ENCODE measurements at places on chromosomes 2 and 18.
A peak's percentile ranks its signal among the peaks of the same experiment; 100 is the strongest.

DNA sequence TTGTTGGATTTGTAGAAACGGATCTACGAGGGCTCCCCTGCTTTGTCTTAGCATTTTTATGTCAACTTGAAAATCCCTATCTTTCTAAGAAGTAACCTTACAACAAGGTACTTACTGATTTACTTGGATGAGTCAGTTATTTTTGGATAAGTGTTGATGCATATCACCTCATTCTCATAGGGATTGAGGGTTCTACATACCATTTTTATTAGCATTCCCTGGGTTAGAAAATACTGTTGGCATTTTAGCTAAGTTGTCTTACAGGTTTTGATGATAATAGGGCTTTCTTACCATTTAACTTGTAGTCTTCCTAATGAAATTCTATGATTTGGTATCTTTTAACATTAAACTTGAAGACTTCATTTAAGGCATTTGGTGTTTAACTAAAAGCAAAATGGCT is 125.2 kb downstream of the UBE2E3 start:
- ATAC-seq: no peak

DNA sequence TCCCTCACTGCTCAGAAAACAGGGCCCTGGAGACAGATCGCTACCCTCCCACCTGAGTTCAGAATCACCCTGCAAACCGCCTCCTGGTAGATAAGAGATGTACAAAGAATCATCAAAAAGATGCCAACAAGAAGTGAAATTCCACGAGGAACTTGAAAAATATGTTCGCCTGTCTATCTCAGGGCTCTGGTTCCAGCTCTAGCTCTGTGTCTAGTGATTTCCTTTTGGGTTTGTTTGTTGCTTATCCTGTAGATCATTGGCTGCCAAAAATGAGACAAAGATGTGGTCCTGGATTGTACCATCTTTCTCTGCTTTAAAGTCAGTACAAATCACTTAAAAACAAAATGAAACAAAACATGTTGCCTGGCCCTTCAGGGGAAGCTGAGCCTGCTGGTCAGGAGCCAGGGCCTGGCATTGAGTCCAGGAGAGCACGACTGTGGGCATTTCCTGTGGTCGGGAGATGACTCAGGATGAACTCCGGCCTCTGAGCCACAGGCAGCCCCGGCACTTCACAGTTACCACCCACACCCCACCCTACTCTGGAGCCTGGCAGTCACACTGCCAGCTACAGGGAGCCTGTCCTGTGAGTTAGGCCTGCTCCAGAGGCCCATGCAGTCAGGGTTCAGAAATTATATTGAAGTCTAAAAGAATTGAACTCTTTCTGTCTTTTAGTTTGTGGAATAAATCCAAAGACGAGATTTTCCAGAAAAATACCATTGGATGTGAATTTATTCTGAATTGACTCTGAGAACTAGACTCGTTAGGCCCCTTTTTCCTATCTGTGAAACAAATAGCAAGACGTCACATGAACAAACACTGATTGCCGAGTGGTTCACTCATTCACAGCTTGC is 8.0 kb upstream of the ITGB6 start:
- peak; percentile 84 for ATAC-seq

DNA sequence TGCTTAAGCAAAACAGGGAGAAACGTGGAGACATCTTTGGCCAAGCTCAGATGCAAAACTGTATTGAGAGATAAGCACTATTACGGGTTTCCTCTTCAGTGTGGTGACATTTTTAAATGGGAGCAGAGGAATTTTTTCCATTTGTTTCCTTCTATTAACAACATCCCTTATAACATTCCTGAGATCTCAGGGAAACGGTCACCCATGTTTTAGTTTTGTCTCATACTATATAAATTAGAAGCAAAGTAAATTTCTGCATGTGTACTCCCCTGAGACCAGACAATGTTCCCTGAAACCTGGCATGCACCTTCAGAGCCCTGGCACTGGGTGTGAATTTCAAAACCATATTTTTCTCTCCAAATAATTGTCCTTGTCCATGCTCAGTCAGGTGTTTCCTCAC is 57.6 kb upstream of the RNF152 start:
- no peak for ATAC-seq

GRCh38 chr18:45083226-45083855 is 402.7 kb downstream of the SETBP1 start:
- ATAC-seq: no peak

- ATAC-seq: no peak
These were observed 24.0 kb upstream of the MARCO start for GRCh38 chr2:118918017-118918416.

GRCh38 chr2:175476948-175477347 is 295.4 kb upstream of the ATP5MC3 start:
- ATAC-seq: no peak

DNA sequence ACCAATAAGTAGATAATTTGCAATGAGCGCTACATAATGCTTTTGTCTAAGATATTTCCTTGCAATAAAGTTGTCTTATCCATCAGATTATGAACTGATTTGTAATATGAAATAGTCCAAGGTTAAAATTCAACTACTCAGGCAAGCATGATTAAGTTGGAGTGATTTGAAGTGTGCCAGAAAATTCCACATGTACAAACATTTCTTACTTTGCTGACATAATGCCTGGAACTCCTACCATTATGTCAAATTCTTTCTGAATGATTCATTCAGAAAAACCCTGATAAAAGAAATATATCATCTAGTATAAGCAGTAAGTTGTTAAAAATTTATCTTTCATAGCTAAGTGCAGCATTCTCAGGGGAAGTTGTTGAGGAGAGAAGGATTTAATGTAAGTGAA is 87.3 kb downstream of the CBLN2 start:
- no peak for ATAC-seq

GRCh38 chr2:177921726-177922125 is 150.9 kb downstream of the PDE11A start:
- no peak for ATAC-seq

DNA sequence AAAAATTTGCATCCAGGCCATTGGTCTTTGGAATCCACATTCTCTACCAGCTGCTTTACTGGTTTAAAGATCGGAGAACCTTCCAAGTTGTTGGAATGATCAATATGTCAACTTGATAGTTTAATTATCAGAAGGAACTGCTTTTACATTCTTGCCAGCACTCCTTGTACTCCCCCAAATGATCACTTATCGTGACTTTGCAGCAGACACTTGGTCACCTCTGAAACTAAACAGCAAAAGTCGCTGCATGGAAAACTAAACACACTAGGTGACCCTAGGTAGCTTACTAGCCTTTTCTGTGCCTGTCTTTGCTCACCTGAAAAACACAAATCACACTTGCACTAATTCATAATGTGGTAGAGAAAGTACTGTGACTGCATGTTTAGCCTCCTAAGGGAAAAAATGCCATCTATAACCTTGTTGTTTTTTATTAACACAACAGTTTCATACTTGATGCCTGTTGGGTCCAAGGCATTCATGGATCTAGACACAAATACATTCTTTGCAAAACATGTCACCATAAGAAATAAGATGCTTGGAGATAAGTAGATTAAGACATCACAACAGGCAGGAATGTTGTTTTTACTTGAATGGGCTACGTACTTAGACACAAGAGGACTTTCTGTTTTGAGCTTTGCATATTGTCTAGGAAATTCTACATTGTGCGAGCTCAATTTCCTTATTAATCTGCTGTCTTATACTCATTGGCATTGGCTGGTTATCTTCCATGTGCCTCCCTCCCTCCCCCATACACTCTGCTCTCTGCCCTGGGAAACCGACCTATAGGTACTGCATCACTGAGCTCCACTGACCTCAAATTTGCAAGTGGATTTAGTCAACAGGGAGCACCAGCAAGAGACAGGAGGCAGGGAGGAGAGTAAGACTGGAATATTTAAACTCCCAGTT is 219.1 kb upstream of the STK17B start:
- no peak for ATAC-seq

DNA sequence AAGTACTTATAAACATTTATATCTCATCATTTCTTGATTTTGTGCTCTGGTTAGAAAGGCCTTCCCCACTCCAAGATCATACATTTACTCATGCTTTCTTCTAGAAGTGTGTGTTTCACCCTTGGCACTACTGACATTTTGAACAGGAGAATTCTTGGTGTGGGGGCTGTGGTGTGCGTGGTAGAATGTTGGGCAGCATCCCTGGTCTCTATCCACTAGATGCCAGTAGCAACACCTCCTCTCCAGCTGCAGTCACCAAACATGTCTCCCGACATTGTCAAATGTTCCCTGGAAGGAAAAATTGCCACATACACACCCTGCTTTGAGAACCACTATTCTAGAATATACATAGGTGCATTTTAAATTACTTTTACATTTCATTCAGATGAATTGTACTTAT is 8.7 kb upstream of the TGIF1 start:
- peak; percentile 67 for ATAC-seq

GRCh38 chr2:10980886-10981425 is 69.2 kb downstream of the KCNF1 start:
- no peak for ATAC-seq

GRCh38 chr2:176056406-176056805 is 27.4 kb downstream of the EVX2 start:
- ATAC-seq: no peak

GRCh38 chr2:112644933-112645309 is 818 bp upstream of the SLC20A1 start:
- no peak for ATAC-seq

GRCh38 chr2:152678808-152679207 is 38.5 kb downstream of the PRPF40A start:
- no peak for ATAC-seq

GRCh38 chr2:238598802-238599530 is 172.2 kb downstream of the ASB1 start:
- ATAC-seq: no peak

DNA sequence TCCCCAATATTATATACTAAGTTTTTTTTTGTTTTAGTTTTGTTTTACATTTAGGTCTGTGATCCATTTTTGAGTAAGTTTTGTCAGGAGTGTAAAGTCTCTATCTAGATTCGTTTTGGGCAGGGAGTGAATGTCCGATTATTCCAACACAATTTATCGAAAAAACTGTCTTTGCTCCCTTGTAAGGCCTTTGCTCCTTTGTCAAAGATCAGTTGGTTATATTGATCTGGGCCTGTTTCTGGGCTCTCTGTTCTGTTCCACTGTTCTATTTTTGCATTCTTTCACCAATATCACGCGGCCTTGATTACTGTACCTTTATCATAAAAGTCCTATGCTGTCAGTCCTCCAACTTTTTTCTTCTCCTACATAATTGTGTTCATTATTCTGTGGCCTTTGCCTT is 276.5 kb upstream of the ZC3H15 start:
- no peak for ATAC-seq

DNA sequence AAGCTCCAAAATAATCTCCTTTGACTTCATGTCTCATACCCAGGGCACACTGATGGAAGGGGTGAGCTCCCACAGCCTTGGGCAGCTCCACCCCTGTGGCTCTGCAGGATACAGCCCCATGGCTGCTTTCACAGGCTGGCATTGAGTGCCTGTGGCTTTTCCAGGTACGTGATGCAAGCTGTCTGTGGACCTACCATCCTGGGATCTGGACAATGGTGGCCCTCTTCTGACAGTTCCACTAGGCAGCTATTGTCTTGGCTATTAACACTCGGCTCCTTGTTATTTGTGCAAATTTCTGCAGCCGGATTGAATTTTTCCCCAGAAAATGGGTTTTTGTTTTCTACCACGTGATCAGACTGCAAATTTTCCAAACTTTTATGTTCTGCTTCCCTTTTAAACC is 634.2 kb downstream of the TSN start:
- ATAC-seq: no peak

DNA sequence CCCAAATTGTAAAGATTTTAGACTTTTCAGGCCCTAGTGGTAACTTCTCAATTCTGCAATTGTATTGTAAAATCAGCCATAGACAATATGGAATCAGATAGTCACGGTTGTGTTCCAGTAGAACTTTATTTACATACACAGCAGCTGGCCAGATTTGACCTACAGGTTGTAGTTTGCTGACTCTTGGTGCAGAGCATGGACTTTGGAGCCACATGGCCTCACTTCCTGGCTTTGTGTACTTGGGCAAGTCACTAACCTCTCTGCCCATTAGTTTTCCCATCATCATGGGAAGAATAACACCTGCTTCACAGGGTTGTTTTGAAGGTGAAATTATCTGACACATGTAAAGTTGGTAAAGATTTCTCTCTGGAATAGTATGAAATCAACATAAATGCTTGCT is 147.6 kb downstream of the TMEM200C start:
- ATAC-seq: no peak

GRCh38 chr18:57539702-57540101 is 46.8 kb downstream of the FECH start:
- no peak for ATAC-seq

DNA sequence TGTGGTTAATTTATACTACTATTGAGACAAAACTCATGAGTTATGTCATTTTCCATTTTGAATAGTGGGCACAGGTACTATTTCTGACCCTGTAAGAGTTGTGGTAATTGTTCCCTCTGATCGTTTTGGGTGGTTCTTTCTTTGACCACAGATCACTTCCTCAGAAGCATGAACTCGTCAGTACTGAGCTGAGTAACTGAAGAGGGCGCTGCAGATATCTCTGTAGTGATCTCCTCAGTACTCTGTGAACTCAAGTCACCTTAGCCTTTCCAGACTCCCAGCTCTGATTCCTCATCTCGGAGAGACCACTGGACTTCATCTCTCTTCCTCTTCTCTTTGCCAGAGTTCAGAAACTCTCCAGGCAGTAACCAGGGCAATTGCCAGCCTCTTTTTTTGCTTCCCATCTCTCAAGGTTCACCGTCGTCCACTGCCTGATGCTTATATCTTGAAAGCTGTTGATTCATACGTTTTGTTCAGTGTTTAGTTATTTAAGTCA is 9.4 kb upstream of the IL1RL1 start:
- ATAC-seq: no peak

DNA sequence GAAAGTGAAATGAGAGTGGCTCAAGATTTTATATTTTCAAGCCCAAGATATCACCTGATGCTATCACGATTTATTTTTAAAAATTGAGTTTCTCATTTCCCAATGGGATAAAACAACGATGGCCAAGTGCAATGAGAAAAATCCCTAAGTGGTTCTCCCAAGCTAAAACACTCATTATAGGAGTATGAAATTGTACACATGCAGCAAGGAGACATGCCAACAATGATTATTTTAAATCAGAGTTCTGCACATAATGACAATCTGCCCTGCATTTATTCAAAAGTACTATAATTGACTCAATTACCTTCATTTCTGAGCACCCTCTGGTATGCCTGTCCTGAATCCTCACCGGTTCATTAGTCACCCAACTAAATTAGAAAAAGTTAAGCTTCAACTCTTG is 12.7 kb downstream of the CYTIP start:
- ATAC-seq: no peak

GRCh38 chr2:62410015-62410453 is 96.0 kb downstream of the TMEM17 start:
- no peak for ATAC-seq

DNA sequence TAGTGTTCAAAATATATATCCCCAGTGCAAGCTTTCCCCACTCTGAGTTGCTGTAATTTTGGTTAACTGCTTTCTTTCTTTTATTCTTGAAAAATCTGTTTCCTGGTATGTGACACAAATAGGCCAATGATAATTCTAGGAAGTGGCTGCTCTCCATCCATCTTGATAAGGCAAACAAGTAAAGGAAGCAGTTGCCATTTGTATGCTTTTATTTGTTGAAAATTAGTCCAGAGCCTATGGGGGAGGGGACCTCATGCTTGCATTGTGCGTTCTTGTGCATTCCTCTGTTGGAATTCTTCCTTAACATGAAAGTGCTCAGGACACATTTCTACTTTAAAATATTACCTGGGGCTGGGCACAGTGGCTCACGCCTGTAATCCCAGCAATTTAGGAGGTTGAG is 111.2 kb upstream of the FSHR start:
- ATAC-seq: no peak

GRCh38 chr18:44510390-44510789 is 170.3 kb upstream of the SETBP1 start:
- no peak for ATAC-seq

- no peak for ATAC-seq
These were observed 10.5 kb upstream of the IKZF2 start for GRCh38 chr2:213161759-213162515.

All from gastroesophageal sphincter (tissue), 4 donors.